GM04503 (cell line): ENCODE measurements at places on chromosomes 1 and 21.

- peak; percentile 45 for DNase-seq
These were observed 4.0 kb downstream of the CAPN2 start for GRCh38 chr1:223716302-223716862.

DNA sequence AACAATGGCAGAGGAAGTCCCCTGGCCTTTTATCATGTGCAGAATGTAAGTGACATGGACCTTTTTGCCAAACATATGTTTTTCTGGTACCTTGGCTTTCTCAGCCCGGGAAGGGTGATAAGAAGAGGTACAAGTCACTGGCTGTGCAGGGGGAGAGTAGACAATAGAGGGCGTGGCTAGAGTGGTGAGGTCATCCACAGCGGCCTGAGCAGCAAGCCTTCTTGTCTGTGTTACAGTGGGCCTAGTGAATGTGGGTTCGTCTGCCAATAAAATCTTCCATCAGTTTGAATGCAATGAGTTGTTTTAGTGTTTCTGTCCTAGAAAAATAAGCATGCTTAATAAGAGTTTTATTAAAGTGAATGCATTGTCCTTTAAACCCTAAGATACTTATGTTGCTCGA, 59.0 kb upstream of the PGD start:
- DNase-seq, result no peak

DNA sequence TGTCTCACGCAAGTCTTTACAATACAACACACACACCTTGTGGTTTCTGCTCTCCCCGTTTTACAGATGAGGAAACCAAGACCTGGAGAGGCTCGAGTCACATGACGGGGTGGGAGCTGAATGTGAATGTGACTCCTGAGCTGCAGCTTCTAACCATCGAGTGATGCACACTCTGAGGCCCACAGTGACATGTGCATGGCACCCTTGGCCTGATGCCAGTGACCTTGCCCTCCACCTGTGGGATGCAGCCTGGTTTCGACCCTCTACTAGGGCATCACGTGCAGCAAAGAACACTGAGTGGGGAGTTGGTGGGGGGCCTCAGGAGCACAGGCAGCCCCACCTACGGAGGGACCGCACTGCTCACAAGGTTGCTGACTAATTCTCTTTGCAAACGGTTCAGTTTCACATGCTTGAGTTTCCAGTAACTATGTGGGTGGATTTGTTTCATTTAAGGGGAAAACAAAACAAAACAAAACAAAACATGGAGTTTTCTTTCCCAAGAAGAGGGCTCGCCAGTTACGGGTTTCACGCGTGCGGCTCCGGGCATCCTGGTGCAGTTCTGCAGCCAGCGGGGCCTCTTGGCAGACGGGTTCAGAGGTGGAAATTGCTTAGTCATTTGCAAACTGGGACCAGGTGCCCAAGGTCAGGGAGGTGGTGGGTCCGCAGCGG, 22.9 kb downstream of the SPSB1 start:
- no peak for DNase-seq

GRCh38 chr1:164783778-164784555, 225.0 kb downstream of the PBX1 start:
- no peak for DNase-seq

DNA sequence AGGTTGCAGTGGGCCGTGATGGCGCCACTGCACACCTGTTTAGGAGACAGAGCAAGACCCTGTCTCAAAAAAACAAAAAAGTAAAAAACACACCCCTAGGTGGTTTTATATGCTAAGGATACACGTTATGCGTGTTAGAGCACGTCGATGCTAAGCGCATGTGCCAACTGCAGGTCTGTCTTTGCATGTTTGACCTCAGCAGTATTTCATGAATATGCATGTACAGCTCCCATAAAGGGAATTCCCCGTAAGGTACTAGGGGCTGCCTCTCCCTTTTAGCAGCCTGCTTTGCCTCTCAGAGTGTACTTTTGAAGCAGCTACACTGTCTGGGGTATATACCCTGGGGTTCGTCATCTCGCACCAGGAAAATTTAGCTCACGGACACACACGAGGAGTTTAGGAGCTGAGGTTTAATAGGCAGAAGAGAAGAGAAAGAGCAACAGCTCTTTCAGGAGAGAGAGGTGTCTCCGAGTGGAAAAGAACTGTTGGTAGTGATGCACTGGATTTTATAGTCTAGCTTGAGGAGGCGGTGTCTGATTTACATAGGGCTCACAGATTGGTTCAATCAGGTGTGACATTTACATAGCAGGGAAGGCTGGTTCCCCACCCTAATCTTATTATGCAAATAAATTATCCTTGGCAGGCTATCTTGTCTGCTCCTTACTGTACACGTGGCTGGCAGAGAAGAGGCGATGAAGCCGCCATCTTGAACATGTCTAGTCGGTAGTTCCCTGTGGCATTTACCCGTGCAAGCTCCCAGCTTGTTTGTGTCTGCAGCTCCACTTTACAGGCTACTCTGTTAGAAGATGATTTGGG, 4.2 kb upstream of the OTUD3 start:
- DNase-seq, result no peak

DNA sequence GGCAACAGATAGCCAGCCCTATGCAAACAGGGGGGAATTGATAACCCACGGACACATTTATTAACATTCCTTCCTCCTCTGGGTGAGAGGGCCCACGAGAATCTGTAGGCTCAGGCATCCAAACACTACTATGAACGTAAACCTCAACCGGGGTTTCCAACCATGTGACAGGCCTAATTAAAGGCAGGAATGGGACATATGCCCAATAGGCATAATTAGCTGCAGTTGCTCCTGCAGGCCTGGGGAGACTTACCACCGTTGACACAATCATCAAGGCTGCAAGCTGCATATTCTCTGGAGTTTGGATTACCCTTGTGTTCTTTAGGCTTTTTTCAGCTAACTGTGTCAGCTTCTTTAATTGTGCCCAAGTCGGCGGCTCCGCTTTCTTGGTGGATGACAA, 22.2 kb upstream of the GBP1 start:
- no peak for DNase-seq

- DNase-seq, result no peak
These were observed 1.1 kb downstream of the LRRC3 start for GRCh38 chr21:44456214-44456914.

DNA sequence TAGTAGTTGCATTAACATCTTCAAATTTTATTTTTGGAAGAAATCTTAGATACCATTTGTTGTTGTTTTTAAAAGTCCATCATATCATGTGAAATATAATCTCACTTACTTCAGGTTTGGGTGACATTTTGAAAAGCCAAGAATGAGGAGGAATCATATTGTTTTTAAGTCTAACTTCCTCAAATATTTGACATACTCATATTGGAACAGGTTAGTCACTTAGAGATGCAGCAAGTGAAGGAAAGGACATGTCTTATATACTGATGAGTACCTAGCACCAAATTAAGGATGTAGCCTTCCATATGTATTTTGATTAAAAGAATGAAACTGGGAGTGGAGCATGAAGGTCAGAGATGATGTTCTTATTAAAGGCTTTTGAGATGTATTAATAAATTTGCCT, 23.9 kb downstream of the GBP2 start:
- DNase-seq, result no peak

- no peak for DNase-seq
These were observed 5.7 kb downstream of the FHL3 start for GRCh38 chr1:37999430-38000232.
